ENCODE measurements at places on chromosomes 2 and 18. TPM values are rescaled to one million over a fixed set of nuclear protein-coding genes. Genes with fewer than 3 reads are reported as not detected.

EVA1A gene
- 18.2 TPM for total RNA-seq

TUBA4B gene
- total RNA-seq = 0.26 TPM

TM4SF20 gene
- 7.6 TPM for total RNA-seq

STARD6 gene
- total RNA-seq = not detected

HRH4 gene
- total RNA-seq = 0.02 TPM

SLC9A4 gene
- total RNA-seq = not detected

GPR75 gene
- total RNA-seq = 1.6 TPM

UGT1A3 gene
- 0.13 TPM for total RNA-seq

SCN1A gene
- not detected for total RNA-seq

VWC2L gene
- not detected for total RNA-seq

MARCO gene
- 0.23 TPM for total RNA-seq

TWIST2 gene
- total RNA-seq = 20.7 TPM

MARCHF7 gene
- 56.5 TPM for total RNA-seq

TMEM247 gene
- total RNA-seq = not detected

HNMT gene
- total RNA-seq = 0.85 TPM

LRPPRC gene
- total RNA-seq = 103 TPM

CNTNAP5 gene
- not detected for total RNA-seq

MDH1B gene
- total RNA-seq = 1.2 TPM

TEX44 gene
- total RNA-seq = not detected

KCTD18 gene
- total RNA-seq = 10.8 TPM

RBMS1 gene
- total RNA-seq = 63.4 TPM

RGPD5 gene
- 4.3 TPM for total RNA-seq

CYBRD1 gene
- total RNA-seq = 35.6 TPM

SLC5A7 gene
- not detected for total RNA-seq

ANKRD23 gene
- 1.8 TPM for total RNA-seq

CFC1B gene
- total RNA-seq = not detected

CHPF gene
- 17.5 TPM for total RNA-seq

EPAS1 gene
- total RNA-seq = 108 TPM

RASGRP3 gene
- total RNA-seq = 1.2 TPM

DYSF gene
- 0.56 TPM for total RNA-seq

SIX3 gene
- total RNA-seq = 0.32 TPM

MYCN gene
- total RNA-seq = not detected

C2orf72 gene
- total RNA-seq = 6.1 TPM

PCARE gene
- not detected for total RNA-seq

IL36G gene
- not detected for total RNA-seq
